ENCODE measurements at places on chromosomes 12 and 14.

- no peak for DNase-seq
Observed at GRCh38 chr14:61281186-61281947, at the start of gene TMEM30B. Gene TMEM30B (minus strand): TSS chr14:61281338. CDS start chr14:61281147, 191 bp downstream.

DNA sequence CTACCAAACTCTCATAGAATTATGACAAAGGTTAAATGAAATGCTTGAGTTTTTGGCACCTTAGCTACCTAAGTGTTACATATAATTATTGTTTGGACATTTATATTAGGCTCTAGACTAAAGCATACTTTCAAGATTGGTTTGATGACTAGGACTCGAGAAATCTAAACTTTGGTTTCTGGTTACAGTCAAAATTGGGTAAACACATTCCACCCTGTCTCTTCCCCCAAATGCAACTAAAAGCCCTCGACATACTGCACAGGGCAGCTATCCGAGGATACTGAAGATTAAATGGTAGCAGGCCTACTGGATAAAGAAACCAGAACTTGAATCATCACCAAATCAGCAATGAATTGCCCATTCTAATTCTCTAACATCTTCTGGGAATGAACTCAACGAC, 369.1 kb downstream of the PRKD1 start:
- no peak for DNase-seq

DNA sequence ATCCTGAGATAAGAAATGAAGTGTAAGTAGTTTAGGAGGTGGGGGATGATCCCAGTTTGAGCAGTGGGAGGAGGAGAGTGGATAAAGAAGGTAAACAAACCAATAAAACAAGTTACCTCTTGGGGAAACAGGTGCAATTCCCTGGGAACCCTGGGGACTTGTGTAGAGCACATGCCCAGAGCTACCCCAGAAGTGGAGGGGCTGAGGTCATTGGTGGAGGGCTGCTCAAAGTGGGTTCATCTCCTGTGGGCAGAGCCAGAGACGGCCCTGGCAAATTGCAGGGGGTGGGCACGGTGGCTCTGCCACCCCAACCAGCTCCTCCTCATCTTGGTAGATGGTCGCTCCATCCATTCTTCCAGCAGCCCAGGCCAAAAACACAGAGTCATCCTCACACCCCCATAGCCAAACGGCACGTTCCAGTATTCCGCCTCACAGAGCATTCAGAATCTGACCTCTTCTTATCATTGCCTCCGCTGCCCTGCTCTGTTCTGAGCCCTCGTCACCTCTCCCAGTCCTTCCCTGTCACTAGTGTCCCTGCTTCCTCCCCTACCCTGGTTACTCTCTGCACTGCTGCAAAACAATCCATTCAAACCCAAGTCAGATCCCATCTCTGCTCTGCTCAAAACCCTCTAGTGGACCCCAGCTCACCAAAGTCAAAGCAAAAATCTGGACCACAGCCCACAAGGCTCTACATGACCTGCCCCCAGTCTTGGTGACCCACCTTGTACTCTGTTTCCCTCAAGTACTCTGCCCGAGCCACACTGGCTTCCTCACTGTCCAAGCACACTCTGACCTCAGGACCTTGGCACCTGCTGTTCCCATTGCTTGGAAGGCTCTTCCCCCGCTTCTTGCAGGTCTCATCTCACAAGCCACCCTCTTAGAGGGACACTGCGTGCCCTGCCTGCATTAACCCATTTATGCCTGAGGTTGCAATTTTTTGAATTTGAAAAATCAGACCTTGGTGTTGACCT, 5.5 kb downstream of the CYP46A1 start:
- no peak for DNase-seq

DNA sequence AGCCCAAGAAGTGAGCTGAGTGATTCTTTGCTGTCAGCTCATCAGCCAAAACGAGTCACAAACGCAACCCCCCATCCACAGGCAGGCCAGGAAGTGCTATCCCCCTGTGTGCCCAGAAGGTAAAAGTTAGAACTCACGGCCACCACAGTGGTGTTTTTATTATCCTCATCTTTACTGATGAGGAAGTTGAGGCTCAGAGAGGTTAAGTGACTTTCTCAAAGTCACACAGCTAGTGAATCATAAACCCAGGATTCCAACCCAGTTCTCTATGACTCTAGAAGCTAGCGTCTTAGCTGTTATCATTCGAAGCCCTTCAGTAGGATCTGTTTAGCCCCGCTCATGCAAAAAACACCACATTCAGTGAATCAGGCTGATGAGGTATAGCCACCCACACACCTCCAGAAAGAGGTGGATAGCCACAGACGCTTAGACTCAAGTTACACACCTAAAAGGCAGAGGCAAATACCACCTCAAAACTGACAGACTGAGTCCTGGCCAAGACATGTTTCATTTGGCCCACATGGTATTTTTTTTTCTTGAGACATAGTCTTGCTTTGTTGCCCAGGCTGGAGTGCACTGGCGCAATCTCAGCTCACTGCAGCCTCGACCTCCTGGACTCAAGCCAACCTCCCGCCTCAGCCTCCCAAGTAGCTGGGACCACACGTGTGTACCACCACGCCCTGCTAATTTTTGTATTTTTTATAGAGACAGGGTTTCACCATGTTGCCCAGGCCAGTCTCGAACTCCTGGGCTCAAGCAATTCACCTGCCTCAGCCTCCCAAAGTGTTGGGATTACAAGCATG, 100.7 kb downstream of the SCARB1 start:
- DNase-seq, result no peak

- no peak for DNase-seq
Observed at GRCh38 chr14:36067428-36068187, 108.9 kb downstream of the PTCSC3 start.

- DNase-seq, result no peak
Observed at GRCh38 chr14:102507857-102508312, 1.7 kb downstream of the ANKRD9 start.

DNA sequence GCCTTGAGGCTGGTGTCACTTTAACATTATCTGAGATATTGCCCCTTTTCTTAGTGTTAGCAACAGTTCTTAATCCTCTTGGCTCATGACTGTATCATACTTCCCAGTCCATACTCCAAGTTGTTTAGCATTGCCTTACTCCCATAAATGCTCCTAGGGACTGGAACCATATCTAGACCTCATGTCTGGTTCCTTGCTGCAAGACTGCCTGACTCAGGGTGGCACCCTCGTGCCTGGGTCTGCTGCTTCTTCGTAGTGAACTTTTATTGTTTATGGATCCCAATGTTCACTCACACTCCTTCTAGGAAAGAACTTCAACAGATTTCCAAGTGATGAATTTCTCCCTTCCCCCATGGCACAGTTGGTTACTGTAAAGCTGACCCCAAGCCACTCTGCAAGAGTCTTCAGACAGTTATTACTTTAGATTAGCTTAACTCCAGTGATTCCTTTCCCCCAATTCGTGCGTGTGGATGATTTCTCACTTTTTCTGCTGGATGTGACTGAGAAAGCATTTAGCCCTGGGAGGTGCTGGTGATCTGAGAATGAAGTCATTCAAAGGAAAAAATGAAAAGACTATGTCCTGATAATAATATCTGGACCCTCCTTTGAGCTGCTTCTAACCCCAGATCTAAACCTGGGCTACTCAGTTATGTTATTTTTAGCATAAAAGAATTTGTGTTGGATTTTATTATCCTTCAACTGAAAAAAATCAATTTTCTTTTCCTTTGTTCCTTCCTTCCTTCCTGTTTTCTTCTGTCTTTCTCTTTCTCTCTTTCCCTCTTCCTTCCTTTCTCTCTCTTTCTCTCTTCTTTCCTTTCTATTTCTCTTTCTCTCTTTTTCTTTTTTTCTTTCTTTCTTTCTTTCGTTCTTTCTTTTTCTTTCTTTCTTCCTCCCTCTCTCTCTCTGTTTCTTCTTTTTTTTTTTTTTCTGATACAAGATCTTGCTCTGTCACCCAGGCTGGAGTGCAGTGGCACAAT, 47.5 kb upstream of the PPP1R12A start:
- DNase-seq, result no peak

DNA sequence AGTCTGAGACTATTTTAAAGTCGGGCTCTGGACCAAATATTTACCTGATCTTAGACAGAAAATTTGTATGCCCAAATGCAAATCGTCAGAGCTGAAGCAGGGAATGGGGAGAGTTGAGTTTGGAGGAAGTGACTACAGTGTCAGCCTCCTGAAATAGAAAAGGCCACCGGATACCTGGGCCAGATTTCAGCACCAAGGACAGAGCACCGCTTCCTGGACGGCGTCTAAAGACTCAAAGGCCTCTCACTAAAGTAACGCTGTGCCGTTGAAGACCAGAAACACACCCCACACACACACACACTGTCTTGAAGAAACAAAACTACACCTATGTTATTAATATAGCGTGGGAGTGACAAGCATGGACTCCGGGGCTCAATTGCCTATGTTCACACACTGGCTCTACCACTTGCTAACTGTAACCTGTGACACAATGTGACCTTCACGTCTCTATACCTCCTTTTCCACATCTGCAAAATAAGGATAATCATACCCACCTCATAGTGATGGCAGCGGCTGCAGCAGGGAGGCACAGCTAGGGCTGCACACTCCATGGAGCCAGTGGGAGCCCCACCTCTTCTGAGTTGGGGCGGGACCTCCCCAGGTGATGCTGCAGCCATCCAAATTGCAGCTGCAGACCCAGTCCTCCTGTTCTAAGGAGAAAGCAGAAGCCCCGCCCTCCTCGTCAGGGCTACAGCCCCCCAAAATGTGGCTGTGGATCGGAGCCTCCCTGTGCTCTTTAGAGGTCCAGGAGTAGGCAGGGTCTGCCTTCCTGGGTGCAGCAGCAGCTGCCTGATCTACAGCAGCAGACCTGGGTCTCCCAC, 35.6 kb downstream of the KRT76 start:
- DNase-seq, result peak; percentile 72

GRCh38 chr12:18919871-18920511, 182.1 kb downstream of the CAPZA3 start:
- no peak for DNase-seq

- no peak for DNase-seq
Observed at GRCh38 chr12:34341362-34341733, 319.1 kb downstream of the ALG10 start.

GRCh38 chr14:68576031-68576430, 216.8 kb downstream of the ZFP36L1 start:
- DNase-seq, result no peak

DNA sequence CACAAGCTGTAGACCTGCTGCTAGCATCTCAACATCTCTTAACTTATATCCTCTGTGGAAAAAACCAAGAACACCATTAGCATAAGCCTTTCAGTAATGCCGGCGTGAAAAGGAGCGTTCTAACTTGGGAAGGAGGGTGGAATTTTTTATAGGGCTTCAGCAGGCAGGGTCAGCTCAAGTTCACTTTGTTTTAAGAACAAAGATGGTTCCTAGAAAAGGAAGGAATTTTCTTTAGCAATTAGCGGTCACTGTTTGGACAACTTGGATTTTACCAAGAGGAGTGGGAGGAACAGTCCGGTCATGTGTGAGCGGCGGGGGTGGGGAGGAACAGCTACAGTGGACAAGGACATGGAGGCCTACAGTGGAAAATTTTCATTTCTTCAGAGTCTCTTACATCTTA, 35.9 kb downstream of the BBS10 start:
- DNase-seq, result no peak

DNA sequence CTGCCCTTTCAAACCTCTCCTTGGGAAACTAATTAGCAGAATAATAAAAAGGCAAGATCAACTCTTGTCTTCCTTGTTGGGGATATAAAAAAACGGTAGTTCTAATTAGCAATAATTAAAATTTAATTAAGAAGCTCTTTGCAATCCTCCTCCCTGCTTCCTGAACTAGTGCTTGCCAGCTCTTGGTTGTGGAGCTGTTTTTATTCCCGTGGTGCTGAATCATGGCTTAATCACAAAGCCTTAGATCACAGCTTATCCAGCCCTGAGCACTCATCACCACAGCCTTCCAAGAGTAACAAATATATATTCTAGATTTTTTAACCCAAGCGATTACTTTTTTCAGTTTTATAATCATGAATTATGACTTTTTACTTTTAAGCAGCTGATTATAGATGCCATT, 63.2 kb upstream of the INSM2 start:
- peak; percentile 7 for DNase-seq

Measured in OCI-M1 (cell line).